ENCODE measurements at places on chromosomes 2 and 18.
A peak's percentile ranks its signal among the peaks of the same experiment; 100 is the strongest.

GRCh38 chr2:154437104-154437503, 261.4 kb upstream of the KCNJ3 start:
- no peak for DNase-seq

DNA sequence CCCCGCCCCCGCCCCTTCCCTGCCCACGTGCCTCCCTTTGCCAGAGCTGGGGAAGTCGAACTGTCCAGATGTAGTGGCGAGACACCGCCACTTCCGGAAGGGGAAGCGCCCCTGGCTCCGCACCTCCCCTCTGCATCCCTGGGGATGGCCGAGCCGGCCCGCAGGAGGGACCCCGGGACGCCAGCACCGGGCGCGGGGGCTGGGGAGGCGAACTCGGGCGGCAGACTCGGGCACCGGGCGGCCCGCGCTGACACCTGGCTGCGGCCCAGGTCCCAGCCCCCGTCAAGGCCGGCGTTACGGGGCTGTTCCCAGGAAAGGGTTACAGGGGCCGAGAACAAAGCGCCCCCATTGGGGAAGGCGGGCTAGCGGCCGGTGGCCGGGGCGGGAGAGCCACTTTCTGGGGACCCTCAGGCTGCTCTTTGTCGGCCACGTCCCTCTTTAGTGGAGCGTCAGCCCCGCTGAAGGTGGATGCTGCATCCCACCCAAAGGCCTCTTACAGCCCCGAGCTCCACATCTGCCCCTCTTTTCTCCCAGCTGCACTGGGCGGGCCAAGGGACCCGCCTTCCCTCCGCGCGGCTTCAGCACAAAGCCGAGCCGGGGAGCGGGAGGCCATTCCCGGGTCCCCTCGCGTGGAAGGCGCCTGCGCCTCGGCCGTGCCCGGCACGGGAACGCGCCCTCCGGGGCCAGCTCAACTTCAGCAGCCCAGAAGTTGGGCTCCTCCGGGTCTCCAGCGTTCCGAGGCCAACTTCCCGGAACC, 1.3 kb downstream of the SDC1 start:
- no peak for DNase-seq

DNA sequence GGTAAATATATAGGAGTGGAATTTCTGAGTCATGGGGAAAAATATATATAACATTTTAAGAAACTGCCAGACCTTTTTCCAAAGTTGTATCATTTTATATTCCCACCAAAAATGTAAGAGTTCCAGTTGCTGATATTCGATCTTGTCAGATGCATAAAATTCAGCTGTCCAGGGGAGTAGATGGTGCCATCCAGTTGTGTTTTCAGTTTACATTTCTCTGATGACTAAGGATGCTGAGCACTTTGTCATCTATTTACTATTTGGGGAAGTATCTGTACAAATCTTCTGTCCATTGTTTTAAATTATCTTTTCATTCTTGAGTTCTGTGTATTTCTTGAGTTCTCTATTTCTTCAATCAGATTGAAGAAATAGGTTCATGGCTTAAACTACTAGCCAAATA, 126.1 kb downstream of the RTN4 start:
- DNase-seq, result no peak

- no peak for DNase-seq
These were observed 69.9 kb upstream of the ZBTB14 start for GRCh38 chr18:5365443-5365842.

DNA sequence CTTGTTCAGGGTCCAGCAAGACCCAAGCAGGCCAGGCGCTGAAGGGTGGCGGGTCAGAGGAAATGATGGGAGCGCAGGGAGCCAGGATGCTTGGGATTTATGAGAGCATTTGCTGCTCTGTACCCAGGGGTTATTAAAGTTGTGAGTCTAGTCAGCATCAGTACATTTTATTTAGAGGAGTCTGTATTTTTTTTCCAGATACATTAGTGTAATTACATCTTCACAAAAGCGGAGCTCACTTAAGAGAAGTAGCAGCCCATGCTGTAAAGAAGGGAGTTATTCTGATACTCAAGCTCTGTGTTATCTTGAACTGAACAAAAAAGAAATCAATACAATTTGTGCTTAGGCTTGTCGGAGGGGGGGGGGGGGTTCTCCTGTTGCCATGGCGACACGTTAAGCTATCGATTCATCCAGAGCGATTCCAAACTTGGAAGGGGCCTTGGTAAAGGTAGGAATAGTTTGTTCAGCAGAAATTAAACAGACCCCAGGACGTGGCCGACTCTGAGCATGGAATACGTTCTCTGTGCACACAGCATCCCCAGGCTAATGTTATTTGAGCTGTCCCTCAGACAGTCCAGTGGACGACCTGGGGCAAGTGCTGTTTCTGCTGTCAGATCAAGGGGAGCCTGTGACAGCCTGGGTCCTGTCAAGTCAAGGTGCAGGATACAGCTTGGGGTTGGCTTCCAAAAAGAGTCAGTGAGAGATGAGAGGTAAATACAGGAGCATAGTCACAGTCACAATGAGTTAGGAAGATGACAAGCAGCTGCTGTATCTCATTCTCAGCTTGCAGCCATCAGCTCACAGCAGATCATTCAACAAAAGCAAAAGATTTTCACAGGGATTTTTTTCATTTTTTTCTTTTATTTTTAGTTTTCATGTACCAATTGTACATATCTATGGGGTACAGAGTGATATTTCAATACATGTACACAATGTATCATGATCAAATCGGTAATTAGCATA, 387.6 kb downstream of the DCDC2C start:
- no peak for DNase-seq

DNA sequence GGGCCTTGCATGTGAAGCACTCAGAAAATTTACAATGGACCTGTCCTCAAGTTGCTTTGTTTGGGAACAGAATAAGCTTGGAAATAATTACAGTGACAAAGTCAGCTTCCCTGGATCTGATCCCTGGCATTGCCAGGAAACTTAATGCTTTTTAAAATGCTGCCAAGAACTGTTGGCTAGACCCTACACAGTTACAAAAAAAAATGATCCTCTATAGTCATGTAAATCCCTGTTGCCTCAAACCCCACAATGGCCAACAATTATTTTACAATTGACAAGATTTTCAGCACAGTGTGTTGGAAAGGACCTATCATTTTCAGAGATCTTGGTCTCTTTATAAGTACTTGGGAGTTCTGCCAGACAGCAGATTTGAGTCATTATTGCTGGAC, 470.4 kb upstream of the ACVR2A start:
- DNase-seq, result no peak

GRCh38 chr2:96601382-96602292, 36.5 kb downstream of the KANSL3 start:
- DNase-seq, result no peak

- no peak for DNase-seq
These were observed 9.8 kb downstream of the SCN9A start for GRCh38 chr2:166365803-166366420.

DNA sequence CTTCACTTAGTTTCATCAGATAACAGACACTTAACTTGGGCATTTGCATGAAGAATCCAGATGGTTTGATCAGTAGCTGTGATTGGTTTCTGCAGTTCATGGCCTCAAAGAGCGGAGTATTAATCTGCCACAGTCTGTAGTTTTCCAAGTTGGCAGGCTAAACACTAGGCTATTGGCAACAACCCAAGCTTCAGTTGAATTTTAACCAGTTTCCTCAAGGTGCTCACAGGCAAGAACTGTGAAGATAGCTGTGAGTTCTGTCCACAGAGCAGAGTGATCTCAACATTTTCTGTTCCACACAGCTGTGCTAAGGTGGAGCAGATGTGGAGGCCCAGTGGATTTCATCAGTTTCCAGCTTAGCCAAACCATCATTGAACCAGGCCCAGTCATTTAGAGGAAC, 469.5 kb upstream of the LINC00305 start:
- DNase-seq, result no peak

- DNase-seq, result no peak
These were observed 850.6 kb downstream of the CNTNAP5 start for GRCh38 chr2:124875627-124876244.

GRCh38 chr2:198545411-198545810, 741.0 kb downstream of the PLCL1 start:
- no peak for DNase-seq

- no peak for DNase-seq
These were observed 78.1 kb downstream of the MTCL1 start for GRCh38 chr18:8783335-8783993.

DNA sequence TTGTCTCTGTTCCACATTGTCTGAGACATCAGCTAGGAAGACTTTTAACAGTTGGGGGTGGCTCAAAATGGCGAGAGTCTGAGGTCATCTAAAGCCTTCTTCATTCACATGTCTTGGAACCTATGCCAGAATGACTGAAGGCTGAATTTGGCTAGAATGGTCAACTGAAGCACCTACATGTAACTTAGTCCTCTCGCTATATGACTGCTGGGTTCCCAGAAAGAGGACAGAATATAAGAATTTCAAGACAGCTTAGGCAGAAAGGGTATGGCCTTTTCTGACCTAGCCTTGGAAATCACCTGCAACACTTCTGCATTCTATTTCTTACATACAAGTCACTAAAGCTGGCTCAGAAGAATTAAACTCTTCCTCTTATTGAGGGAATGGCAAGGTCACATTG, 75.6 kb upstream of the OTX1 start:
- DNase-seq, result no peak

- no peak for DNase-seq
These were observed 602.8 kb downstream of the EPHA4 start for GRCh38 chr2:220969348-220969747.

- no peak for DNase-seq
These were observed 36.0 kb downstream of the PCBP1 start for GRCh38 chr2:70123051-70123828.

DNA sequence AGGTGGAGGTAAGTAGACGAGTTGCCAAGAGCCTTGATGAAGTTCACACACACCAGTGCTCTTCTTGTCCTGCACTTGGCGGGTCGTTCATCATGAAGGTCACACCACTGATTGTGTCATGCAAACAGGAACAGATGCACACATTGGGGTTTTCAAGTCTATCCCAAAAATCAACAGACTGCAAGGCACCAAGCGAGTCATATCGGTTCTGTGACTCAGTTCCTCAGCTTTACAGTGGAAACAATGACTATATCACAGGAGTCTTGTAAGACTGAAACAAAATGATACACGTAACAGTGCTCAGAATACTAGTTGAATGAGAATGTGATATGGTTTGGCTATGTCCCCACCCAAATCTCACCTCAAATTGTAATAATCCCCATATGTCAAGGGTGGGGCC, 526.9 kb upstream of the ID2 start:
- peak; percentile 7 for DNase-seq

DNA sequence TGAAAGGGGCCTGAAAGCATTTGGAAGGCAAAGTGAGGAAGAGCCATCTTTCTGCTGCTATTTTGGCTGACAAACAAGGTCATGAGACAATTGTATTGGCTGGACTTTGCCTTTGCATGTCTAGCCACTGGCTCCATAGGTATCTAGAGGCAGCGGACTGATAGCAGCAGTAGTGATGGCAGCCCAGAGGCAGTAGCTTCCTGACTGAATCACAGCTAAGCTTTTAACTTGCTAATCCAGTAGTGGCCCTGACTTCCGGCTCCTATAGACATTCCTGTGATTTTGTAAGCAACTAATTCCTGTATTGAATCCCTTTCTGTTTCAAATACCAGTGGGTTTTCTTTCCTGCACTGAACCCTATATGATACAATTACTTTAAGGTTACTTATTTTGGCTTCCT, 69.8 kb upstream of the PDE1A start:
- no peak for DNase-seq

DNA sequence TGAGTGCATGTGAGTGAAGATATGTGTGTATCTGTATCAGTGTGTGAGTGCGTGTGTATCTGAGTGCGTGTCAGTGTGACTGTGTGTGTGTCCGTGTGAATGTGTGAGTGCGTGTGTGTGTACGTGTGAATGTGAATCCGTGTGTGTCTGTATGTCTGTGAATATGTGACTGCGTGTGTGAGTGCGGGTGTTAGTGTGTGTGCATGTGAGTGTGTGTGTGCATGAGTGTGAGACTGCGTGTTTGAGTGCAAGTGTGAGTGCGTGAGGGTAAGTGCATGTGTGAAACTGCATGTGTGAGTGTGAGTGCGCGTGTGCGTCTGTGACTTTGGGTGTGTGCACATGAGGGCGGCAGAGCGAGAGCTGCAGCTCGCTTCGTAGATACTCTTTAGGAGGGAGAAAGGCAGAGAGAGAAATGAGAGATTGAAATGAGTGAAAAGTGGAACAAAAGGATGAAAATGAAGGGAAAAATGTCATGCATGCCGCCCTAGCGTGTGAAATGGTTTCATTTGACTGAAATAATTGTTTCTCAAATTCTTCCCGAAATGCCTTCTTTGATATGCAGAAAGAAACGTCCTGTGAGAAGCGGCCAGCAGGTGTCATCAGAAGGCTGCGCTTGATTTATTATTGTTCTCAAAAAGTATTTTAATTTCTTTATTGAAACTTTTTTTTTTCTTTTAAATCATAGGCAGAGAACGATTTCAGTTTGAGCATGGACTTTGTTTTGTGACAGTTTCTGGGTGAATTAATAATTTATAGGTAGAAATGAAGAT, 25.6 kb downstream of the ZNF407 start:
- DNase-seq, result no peak

GRCh38 chr18:58694720-58695468, 23.6 kb downstream of the MALT1 start:
- DNase-seq, result no peak

DNA sequence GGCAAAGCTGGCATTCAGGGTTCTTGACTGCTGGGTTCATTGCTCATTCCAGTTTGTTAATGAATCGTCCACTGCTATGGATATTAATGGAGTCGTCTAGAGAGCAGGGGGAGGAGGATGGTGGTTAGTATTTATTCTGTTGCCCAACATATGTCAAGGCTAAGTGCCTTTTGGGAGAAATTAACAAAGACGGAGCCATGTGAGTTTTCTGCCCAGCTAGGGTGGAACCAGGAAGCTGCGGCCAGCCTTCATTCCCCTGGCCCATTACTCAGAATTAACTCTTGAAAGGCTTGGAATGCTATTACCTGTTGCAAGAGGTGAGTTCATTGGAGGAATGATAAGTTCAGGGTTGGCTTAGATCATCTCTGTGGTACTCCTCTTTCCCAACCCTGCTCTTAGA, 19.3 kb downstream of the IGFBP2 start:
- no peak for DNase-seq

DNA sequence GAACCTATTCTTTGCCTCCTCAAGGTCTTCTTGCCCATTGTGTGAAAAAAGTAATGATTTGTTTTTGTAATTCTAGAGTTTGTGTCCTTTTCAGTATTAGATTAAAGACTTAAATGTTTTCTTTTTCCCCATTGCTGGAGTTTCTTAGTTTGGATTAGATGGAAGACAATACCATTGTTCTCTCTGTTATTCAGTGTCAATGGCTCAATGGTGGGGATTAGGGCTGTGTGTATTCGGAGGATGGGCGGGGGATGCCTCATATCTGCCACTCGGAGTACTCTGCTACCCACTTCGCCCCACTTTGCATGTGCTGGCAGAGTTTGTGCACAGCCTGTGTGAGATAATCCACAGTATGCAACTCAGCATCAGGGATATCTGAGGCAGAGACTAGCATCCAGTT, 90.1 kb downstream of the KLHL29 start:
- DNase-seq, result no peak

DNA sequence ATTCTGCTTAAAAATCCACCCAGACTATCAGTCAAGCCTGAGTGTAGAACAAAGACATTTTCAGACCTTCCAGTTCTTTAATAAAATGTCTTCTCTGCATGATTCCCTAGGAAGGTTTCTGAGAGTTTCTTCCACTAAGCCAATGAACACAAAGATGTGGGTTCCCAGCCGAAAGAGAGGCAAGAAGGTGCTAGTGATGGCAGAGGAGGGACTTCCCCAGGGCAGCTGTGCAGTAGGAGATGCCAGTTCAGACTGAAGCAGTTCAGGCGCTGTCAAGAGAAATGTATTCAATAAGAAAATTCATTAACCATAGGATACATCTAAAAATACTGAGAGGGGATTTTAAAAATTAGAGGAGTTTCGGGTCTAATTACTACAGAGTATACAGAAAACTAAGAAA, 83.3 kb downstream of the RND3 start:
- DNase-seq, result no peak

Measured in GM12864 (cell line).